ENCODE measurements at places on chromosomes 5 and 9. TPM values are rescaled to one million over a fixed set of nuclear protein-coding genes. Genes with fewer than 3 reads are reported as not detected.

SPINK7 gene
- total RNA-seq = not detected

RNF208 gene
- not detected for total RNA-seq

GRCh38 chr5:90967443-90967842, 408.8 kb downstream of the ADGRV1 start:
- DNase-seq = no peak

DNA sequence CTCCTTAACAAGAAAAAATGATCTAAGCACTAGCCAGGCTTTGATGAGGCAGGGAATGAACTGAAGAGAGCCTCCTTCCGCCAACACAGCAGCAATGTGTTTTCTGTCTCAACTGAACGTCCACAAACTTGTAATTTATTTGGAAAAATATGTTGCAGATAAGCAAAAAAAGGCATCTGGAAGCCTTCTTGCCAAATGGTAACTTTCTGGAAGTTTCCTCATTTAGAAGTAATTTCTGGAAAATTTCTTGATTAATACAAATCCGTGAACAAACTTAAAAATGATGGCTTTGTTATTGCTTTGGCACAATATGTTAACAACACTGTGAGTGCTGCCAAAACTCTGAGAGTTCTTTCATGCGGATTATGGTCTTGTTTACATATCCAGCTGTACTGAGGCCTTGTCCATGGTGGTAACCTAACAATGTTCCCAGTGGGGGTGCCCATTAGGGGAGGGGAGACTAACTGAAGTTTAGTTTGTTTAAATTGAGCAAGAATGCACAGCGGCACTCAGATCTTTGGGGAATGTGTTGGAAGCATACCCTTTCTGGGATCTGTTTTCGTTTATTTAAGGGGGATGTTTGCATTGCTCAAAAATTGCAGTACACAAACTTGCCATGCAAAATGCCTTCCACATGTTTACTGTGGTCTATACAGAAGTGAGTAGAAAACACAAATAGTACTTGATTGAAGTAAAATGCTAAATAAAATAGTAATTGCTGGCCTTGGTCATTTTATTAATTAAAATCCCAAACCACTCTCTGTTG, 334.7 kb downstream of the NR2F1-AS1 start:
- peak; percentile 56 for DNase-seq

- DNase-seq = peak; percentile 67
Observed at GRCh38 chr9:110763568-110763967, 95.0 kb downstream of the MUSK start.

- peak; percentile 99 for DNase-seq
Observed at GRCh38 chr9:127519301-127520166, 68.2 kb downstream of the LRSAM1 start.

ANKRD31 gene
- total RNA-seq = not detected

GRCh38 chr9:92064711-92065110, 50.5 kb downstream of the SPTLC1 start:
- no peak for DNase-seq

- DNase-seq = peak; percentile 57
Observed at GRCh38 chr5:36875051-36875789, 1.3 kb upstream of the NIPBL start.

OLFM1 gene
- 0.29 TPM for total RNA-seq

GRCh38 chr5:151036556-151036955, 16.2 kb downstream of the GPX3 start:
- DNase-seq = no peak

GARIN3 gene
- not detected for total RNA-seq

FOXD1 gene
- 11.2 TPM for total RNA-seq

DNA sequence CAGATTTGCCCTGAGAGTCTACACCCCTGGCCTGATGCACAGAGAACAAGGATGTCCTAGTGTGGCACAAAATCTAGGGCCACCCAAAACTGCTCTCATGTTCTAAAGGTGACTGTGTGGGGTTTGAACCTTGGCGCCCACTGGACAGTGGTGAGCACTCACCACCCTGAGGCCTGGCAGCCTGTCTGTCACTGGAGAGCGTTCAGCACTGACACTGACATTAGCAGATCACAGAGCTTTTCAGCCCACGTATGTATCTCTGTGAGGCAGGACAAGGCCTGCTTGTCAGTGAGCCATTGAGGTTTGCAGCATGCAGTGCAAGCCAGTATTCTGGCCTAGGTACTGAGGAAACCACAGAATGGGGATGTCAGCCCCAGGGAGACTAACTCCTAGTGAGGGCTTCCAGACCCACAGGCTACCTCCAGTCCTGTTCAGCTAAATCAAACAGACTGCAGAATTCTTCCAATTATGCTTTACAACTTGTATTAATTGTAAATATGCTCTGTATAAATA, 38.9 kb upstream of the SLC2A8 start:
- no peak for DNase-seq

DNA sequence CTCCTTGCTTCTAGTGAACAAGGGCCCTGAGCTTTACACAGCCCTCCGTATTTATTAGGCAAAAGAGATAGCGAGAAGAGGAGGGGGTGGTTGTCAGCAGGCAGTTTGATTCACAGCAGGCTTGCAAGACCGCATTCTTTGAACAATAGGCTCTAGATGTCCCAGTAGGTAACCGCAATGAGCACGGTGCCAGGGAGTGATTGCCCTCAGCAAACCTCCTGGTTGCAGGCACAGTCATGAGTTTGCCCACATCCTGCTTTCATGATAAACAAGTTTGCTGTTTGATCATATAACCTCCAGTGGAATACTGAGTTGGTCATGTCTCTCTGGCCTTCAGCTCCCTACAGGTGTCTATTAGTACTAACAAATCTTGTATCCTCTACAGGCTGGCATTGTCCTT, 66.1 kb downstream of the CACNA1B start:
- DNase-seq = no peak

CFAP157 gene
- total RNA-seq = not detected

GRCh38 chr9:128316421-128316820, 5.8 kb downstream of the TRUB2 start:
- no peak for DNase-seq

- DNase-seq = no peak
Observed at GRCh38 chr5:21121213-21121612, 1133.2 kb upstream of the CDH18 start.

DNA sequence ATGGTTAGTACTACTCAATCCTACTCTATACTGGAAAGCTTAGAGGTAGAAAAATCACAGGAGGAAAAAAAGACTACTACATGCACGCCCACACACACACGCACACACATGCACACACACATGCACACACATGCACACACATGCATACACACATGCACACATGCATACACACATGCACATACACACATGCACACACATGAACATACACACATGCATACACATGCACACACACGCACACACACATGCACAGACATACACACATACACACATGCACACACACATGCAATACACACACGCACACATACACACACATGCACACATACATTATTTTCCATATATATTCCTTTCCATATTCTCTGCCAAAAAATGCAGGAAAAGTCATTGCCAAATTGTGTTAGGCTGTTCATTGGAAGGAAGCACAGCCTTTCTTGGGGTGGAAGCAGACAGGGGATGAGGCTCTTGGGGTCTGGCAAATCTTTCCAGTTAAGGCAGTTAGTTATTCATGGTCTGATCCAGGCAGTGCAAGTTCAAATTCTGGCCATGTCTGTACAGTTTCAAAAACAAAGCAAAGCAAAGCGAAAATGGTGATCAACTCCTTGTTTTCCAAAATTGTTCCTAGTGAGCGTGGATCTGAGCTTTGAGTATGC, 187.9 kb upstream of the EGFLAM start:
- no peak for DNase-seq

GRCh38 chr5:67030289-67031056, 166.1 kb downstream of the CD180 start:
- DNase-seq = peak; percentile 79

ZNF483 gene
- 0.98 TPM for total RNA-seq

DNA sequence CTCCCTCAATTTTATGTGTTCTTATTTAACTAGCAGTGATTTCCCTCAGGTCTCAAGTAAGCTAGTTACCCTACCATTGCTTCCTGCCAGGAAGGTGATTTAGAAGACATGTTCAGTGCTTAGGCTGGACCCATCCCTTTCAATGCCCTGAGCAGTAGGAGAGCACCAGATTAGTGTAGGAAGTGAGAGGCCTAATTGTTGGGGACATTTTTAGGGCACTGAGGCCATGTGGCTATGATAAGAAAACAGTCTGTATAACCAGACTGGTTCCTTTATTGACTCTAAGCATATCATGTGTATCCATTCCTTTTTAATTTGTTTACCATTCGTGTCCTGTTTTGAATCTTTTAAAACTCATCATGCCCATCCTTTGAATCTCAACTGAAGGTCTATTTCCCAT, 312.3 kb upstream of the PRR16 start:
- DNase-seq = no peak

DNA sequence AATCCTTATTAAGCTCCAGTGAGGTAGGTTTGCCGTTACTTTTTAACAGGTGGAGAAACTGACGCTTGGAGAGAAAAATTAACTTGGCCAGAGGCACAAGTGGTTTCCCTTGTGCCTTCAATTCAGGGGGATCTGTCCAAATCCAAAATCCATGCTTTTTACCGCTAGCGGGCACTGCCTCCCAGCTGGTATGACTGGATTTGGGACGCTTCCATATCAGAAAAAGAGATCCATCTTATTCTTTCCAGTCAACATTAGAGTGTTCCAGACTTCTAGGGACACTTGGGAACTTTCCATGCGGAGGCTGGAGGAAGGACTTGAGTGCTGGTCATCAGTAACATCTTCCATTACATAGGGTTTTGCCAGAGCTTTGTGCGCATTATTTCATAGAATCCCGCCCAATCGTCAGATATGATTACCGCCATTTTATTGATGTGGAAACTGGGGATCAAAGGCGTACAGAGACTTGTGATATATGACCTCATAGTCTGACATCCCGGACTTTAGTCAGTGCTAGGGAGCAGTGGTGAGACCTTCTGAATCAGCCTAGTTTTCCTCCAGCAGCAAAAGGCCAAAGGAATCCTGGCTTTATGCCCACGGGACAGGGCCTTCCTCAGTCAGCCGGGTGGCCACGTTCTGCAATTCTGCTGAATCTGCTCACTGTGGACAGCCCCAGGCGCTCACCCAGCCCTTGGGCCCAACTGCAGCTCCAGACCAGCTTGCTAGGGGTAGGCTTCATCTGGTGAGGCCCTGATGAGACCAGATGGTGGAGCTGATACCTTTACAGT, 1.1 kb upstream of the GNPDA1 start:
- DNase-seq = peak; percentile 87

DNA sequence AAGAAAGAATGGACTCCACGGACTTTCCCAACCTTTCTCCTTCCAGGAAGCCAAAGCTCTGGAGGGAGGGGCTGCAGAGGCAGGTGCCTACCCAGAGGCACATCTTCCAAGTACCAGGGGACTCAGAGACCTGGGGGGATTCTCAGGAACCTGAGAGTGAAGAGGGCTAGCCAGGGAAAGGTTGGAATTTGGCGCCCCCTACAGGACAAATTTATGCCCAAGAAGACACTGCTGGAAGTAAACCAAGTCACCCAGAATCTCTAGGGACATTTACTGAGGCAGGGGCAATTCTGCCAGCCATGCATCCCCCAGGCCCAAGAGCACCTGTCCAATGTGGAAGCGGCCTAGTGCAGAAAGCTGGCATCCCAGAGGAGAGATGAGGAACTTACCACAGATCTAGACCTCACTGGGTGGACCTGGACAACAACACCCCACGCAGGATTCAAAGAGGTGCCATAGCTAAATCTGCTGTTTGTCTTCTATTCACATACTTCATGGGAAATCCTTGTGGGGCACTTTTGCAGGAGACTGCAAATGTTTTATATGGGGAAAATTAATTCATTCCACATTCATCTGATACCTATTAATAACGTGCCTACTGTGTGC, 25.9 kb upstream of the IDNK start:
- DNase-seq = no peak

DNA sequence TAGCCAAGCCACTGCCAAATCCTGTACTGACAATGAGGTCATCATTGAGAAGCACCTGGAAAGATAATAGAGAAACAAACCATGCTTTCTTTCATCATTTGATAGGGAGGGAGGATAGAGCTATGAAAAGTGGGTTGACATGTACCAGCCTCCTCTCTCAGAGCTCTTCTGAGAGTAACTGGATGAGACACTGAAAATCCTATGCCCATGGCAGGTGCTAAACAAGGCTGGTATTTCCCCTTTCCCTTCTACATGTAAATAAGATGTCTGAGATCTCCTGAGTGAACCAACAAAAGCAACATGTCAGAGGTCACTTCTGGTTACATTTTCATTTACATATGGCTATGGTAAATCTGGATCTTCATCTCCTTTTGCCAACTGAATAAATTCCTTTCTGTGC, 45.3 kb upstream of the TRAF1 start:
- DNase-seq = no peak

DNA sequence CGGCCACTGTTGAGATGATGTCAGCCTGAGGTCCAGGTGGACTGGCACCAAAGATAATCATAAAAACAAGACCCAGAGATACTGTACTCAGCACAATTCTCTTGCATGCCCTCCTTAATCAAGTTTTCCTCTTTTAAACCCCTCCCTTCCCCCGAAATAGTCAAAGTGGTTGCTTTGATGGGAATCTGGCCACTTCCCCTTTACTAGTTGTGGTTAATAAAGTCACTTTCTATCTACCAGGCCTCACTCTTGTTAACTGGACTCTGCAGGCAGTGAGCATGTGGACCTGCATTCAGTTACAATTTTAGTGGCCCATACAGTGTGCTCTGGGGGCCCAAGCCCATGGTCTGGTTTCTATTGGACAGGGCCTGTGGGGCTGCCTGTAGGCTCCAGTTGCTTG, 17.5 kb downstream of the FBP2 start:
- DNase-seq = no peak

DNA sequence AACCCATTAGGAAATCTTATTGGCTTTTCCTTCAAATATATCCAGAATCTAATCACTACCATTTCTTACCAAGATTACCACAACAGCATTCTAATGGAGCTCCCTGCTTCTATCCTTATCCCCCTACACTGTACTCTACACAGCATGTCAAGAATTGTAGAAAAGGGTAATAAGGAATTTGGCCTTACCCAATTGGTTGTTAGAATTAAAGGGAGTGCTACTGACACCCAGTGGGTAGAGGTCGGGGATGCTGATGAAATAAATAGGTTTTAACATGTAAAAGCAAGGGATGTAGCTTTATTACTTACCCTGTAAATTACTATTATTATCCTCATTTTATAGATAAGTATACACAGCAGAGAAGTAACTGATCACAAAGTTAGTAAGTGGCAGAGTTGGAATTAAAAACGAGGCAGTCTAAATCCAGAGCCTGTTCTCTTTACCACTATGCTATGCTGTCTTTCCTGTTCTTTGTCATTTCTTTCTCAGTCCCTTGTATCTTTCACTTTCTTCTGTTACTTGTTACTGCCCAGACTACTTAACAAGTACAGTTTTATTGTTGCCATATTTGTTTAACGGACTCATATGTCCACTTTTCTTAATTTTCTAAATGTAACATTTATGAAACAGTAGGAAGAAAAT, 10.5 kb downstream of the SLC38A9 start:
- no peak for DNase-seq

PAXX gene
- total RNA-seq = 24.5 TPM

GRCh38 chr9:15374310-15374709, 48.4 kb upstream of the SNAPC3 start:
- no peak for DNase-seq

HACD4 gene
- total RNA-seq = 0.24 TPM

IRX1 gene
- total RNA-seq = not detected
